ENCODE measurements at places on chromosomes 1 and 21. TPM values are rescaled to one million over a fixed set of nuclear protein-coding genes. Genes with fewer than 3 reads are reported as not detected.

GRCh38 chr1:115783311-115783710, 14.8 kb upstream of the CASQ2 start:
- no peak for DNase-seq

DNA sequence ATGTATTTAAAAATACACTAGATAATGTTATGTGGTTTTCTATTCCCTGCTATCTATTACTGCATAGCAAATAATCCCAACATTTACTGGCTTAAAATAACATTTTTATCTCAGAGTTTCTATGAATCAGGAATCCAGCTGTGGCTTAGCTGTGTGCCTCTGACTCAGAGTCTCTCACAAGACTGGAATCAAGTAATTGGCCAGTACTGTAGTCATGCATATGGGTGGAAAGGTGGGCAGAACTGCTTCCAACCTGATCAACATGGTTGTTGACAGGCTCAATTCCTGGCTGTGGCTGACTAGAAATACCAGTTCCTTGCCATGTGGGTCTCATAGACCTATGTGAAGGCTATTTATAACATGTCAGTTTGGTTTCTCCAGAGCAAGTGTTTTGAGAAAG, 131.8 kb downstream of the PDE4B start:
- DNase-seq: no peak

The REG4 gene
- not detected for total RNA-seq

- no peak for DNase-seq
Observed at GRCh38 chr1:170729225-170730002, 65.5 kb downstream of the PRRX1 start.

DNA sequence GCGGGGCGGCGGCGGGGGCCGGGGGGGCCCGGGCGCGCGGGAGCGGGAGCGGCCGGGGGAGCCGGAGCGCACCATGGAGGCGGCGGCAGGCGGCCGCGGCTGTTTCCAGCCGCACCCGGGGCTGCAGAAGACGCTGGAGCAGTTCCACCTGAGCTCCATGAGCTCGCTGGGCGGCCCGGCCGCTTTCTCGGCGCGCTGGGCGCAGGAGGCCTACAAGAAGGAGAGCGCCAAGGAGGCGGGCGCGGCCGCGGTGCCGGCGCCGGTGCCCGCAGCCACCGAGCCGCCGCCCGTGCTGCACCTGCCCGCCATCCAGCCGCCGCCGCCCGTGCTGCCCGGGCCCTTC, 546 bp downstream of the SKI start:
- no peak for DNase-seq

The LINGO4 gene
- not detected for total RNA-seq

DNA sequence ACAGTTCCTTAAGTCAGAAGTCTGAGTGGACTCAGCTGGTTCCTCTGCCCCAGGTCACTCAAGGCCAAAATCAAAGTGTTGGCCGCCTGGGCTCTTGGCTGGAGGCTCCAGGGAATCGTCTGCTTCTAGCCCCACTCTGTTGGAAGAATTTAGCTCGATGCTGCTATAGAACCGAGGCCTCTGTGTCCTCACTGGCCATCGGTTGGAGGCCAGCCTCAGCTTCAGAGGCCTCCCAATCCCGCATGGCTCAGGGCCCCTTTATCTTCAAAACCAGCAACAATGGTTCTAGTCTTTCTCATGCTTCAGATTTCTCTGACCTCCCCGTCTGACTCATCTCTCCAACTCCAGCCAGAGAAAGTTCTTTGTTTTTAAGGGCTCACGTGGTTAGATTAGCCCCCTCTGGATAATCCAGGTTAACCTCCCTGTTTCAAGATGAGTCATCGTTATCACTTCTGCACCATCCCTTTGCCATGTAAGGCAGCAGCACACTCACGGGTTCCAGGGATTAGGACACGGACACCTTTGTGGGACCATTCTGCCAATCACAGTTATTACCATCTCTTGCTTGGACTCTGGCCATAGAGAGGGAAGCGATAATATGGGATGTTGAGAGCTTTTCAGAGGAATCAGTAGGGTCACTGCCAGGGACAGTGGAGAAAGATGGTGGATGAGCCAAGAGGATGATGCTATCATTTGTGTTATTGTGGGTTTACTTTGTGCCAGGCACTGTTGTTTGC, 13.6 kb downstream of the FHAD1 start:
- no peak for DNase-seq

DNA sequence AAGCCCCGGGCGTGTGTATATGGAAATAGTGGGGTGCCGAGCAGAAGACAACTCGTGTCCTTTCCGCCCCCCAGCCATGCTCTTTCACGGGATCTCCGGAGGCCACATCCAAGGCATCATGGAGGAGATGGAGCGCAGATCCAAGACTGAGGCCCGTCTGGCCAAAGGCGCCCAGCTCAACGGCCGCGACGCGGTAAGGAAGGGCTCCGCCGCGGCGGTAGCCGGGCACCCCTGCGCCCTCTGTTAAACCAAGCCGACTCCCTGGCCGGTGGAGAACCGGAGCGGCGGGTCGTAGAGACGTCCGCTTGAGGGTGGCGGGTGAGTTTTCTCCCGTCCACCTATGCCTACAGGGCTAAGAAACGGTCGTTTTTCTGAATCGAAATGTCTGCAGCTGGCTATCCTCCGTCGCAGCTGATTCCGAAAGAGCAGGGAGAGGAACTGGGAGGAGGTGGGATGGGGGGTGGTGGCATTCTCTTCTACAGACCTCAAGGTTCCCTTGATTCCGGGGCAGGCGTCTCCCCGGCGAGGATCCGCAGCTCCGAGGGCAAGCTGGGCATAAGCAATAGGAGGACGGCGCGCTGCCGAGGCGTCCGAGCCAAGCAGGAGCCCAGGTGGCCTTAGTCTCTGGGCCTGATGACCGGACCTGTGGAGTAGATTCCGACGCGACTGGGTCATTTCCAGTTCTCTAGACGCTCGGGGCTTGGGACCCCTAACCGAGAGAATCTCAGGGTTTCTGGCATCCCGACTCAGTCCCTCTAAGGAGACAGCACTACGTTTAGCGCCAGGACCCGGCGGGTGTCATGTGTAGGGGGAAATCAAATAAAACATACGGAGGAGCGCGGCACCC, 856 bp downstream of the LHX9 start:
- no peak for DNase-seq

All from glomerular endothelial cell (primary cell).